ENCODE measurements at places on chromosomes 3 and 15.

DNA sequence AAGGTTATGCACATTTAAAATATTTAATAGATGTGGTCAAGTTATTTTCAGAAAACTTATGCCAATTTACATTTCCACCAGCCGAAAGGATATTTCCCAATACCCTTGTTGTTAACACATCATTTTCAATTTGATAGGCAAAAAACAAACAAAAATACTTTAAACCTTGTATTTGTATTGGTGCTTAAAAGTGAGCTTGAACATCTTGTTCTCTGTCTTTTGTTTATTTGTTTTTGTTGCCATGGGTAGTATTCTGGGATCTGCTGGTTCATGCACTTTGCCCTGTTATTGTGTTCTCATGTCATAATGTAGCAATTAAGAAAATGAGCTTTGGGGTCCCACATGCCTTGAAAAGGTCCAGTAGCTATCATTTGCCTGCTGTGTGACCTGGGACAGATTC, 191.4 kb downstream of the LRTM1 start:
- no peak for DNase-seq

DNA sequence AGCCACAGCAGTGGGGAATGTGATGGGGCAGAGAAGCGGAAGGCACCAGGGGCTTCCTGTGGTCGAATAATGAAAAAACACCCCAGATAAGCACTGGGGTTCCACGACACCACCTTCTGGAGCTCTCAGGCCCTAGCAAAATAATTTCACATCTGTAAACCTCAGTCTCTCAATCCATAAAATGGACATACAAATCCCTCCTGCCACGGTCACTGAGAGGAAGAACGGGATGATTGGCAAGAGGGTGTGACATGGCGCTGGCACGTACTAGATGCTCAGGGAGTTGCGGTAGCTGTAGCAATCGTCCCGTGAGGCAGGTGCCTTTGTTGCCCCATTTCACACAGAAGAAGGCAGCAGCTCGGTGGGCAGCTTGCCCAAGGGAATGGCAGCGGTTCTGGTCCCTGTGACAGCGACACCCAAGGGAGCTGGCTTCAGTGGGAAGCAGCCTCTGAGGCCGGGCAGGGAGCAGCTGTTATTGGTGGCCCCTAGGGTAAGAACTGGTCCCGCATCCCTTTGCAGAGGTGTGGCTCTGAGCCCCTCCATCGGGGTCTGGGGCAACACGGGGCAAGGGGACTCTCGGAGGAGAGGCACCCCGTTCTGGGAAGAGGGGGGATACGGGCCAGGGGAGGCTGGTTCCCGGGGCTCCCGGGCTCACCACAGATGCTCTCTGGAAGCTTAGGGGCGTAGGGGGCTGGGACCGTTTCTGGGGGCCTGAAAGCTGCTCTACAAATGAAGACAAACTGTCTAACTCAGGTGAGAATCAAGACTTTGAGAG, 114.0 kb upstream of the ALDH1A3 start:
- DNase-seq = no peak

- no peak for DNase-seq
These were observed 135.1 kb upstream of the HACD2 start for GRCh38 chr3:123719862-123720453.

DNA sequence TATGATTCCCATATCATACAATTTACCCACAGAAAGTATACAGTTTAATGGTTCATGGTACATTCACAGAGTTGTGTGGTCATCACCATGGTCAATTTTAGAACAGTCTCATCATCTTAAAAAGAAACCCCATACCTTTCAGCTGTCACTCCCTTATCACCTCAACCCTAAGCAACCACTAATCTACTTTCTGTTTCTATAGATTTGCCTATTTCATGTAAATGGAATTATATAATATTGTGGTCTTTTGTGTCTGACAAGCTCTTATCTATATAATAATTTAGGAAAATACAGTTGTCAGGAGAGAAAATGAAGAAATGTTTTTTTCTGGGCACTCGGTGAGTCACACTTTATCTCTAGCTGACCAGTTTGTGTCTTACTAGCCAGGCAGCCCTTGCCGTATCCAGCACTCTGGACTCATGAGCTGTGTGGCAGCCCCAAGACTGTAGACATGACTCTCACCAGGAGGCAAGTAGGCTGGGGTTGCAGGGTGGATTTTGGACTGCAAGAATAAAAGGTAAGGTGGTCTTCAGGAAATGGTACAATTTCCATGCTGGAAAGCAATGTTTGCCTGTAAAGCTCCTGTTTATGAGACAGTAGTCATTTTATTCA, 234.6 kb downstream of the THRB start:
- no peak for DNase-seq

DNA sequence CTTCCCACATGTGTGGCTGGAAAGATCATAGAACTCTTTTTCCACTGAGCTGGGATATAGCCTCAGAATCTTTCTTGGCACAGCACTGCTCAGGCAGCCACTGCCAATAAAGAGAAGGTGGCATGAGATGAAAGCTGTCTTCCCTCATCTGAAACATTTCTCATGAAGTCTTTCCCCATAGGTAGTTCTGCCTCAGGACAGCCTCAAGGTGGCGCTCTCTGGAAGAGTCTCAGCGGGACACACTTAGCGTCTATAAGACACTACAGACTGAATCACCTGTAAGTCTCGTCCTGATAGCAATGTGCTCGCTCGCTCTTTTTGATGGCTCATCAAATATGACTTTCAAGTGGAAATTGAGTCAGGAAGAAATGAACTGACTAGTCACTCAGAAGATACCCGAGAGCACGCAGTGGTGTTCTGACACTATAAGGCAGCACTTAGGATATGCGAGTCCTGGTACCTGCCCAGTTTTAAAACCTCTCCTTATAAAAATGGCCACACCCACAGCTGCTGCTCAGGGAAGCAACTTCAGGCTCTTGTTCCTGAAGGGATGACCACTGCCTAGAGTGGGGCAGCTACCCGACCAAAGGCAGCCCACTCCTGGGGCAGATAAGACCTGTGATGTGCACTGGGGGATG, 269.5 kb downstream of the SUCLG2 start:
- peak; percentile 8 for DNase-seq

DNA sequence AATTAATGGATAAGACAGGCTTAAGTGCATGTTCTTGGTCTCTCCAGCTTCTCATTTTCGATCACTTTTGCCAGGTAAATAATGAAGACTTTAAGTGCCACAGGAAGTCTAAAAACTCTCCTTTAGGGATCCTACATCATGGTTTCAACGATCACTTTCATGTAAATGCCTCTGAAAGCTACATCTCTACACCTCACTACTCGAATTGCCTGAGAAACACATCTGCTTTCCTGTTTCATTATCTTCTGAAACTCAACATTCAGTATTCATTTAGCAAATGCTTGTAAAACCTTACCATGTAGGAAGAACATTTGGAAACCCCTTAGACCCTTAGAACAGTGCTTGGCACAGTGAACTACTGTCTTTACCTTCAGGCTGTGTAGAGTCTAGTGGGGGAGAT, 16.2 kb downstream of the THAP10 start:
- DNase-seq = no peak

GRCh38 chr15:75202251-75203016, 752 bp downstream of the C15orf39 start:
- DNase-seq = peak; percentile 78

GRCh38 chr15:84590406-84590805, 10.4 kb upstream of the ZSCAN2 start:
- no peak for DNase-seq

DNA sequence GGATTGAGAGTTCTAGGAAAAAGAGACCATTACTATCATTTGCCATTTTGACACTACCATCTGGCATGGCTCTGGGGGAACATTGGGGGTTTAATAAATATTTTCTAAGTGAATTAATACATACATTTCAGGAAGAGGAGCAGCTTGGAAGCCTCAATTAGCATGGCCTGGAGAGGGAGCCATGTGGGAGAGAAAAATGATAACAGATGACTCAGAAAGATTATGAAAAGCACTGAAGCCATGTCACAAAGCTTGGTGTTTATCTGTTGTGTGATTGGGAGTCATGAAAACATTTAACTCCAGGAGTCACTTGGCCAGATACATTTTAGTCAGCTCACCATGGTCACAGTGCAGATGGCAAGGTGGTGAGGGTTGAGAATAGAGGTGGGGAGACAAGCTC, 121.0 kb downstream of the SSR3 start:
- no peak for DNase-seq

- no peak for DNase-seq
These were observed 105.7 kb downstream of the LRTM1 start for GRCh38 chr3:54822206-54822605.

DNA sequence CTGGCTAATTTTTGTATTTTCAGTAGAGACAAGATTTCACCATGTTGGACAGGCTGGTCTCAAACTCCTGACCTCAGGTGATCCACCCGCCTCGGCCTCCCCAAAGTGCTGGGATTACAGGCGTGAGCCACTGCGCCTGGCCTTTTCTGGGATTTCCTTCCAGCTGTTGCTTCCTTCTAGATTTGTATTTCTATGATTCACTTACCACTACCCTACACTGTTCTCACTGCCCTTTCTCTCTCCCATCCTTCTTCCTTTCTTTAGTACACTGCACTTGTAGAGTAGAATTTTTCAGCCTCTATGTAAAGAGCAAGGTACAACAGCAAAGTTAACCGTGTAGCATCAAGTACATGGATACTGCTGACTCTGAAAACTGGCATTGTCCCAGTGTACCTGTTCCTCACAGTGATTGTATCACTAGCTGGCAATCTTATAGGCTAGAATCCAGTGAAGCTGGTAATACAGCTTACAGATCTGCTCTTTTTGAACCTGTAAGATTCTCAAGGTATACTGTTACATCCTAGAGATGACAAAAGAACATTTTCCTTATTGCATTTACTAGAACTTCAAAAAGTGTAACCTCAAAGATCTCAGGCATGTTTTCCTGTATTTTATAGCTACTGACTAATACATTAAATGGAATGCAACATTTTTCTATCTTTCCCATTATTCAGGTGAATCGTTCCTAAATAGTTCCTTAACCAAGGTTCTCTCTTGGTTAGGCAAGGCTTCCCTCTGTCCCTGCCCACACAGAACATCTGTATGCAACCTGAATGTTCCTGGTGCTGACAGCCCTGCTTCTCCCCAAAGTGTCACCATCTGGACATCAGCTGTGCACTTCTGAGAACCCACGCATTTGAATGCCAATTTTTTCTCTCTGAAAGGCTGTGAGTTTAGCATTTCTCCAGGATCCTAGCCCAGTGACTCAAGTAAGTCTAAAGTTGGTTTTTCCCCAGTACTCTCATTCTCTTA, 74.1 kb upstream of the RAP2B start:
- no peak for DNase-seq

DNA sequence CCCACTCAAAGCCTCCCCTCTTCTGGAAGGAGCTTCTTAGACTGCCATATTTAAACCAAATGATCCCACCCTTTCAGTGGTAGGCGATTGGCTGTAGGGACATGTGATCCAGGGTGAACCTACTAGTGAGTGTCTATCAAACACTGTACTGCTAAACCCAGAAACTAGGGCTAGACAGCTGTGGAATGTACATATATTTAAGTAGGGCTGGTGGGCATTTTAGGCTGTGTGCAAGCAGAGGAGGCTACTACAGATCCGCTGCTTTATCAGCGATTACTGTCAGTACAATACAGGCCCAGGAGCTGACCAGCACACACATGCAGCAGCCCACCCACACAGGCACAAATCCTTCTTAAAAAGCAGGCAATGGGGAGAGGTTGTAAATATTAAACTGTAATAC, 15.4 kb upstream of the LARP6 start:
- no peak for DNase-seq

GRCh38 chr3:177385831-177386301, 188.6 kb upstream of the TBL1XR1 start:
- DNase-seq = no peak

GRCh38 chr3:12388185-12388584, 96.1 kb upstream of the TSEN2 start:
- DNase-seq = no peak

DNA sequence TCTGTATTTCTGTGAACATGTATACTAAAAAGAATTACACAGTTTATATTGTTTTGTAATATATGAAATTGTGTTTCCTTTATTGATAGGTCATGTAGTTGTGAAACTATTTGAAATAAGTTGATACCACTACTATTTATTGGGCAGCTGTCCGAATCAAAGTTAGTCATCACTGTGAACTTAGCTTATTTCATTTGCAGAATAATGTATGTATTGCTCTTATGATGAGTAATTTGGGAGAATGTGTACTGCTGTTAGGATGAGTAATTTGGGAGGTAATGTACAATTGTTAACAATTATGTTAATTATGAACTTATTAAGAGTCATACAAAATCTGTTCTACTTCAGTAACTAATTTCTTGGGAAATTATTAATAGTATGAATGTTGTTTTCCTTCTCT, 22.2 kb downstream of the FXR1 start:
- no peak for DNase-seq

DNA sequence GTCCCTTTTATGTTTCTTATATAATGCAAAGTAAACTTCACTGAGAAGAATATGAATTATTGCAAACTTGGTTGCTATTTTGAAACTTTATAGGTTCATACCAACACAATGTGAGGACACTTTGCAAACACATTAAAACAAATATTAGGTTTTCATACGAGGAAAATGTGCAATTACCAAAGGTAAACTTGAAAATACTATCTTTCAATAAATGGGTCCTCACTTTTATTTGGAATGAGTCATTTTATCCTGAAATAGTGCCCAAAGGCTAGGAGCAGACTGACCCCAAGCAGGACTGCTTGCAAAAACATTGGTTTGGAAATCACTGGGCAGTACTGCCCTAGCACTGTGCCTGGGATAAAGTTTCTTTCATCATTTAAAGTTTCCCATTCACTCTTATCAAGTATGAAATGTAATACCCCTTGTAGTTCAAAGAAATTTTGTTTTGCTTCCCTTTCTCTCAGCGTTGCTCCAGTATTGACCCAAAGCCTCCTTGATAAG, 396.5 kb downstream of the EPHA3 start:
- DNase-seq = no peak

- DNase-seq = no peak
These were observed 220.5 kb downstream of the NR1D2 start for GRCh38 chr3:24165603-24165982.

All from activated T-helper 1 cell treated with anti-CD3 and anti-CD28 coated beads, Interleukin-2, amount 50 U/mL, for 16 hours (primary cell).